Hepatic stellate cell (primary cell): ENCODE measurements at places on chromosomes 3 and 15.

- DNase-seq = no peak
Observed at GRCh38 chr15:98745179-98745578, 96.8 kb downstream of the IGF1R start.

DNA sequence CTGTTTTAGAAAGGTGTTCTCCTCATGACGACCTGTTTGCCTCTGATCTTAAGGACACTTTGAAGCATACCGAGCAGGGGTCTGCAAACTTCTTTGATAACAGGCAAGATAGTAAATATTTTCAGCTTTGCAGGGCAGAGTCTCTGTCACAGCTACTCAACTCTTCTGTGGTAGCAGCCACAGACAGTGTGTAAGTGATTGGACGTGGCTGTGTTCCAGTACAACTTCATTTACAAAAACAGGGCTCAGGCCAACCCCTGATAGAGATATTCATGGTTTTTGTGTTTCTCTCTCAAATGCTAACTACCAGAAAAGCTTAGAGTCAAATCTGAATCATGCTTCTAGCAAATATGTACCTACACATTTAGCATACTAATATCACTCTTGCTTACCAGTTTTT lies 51.5 kb downstream of the TGFBR2 start:
- no peak for DNase-seq

GRCh38 chr3:133441867-133442270 lies 42.0 kb downstream of the BFSP2 start:
- DNase-seq = no peak

DNA sequence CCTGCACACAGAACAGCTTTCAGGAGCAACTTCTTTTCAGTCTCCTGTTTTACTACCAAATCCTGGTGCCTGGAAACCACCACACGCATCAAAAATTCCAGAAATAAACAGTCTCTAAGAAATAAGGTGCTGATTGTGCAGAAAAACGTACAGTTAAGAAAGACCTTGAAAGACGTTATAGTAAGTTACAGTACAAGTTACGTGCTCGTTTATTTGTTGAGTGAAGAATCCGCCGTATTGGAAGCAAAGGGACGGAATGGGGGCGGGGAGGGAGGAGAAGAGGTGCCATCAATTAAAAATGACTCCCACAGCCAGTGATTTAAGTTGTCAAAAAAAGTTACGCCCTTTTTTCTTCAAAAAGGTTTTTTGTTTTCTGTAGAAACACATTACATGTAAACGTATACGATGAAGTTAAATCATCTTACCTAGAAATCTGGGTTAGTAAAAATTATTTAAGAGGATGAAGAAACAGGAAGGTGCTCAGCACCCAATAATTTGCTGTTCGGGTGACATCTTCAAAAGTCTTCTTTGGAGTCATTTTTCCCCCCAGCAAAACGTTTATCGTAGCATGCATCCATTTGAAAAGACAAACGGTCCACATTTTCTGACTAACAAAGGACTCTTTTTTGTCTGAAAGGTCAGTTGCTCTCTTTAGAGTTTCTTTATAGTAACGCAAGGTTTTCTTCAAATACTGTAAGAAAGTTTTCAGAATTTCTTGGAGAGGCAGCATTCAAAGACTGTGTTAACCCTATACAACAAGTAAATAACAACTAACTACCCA lies 782 bp upstream of the UACA start:
- no peak for DNase-seq

GRCh38 chr3:179589143-179589542 lies 15.3 kb downstream of the MRPL47 start:
- DNase-seq = peak; percentile 4

DNA sequence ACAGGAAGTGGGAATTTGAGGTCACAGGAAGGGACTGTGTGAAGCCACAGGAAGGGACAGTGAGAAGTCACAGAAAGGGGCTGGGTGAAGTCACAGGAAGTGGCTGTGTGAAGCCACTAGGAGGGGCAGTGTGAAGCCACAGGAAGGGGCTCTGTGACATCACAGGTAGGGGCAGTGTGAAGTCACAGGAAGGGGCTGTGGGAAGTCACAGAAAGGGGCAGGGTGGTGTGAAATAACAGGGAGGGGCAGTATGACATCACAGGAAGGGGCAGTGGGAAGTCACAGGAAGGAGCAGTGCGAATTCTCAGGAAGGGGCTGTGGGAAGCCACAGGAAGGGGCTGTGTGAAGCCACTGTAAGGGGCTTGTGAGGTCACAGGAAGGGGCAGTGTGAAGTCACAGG lies 35.8 kb downstream of the GASK1A start:
- no peak for DNase-seq

DNA sequence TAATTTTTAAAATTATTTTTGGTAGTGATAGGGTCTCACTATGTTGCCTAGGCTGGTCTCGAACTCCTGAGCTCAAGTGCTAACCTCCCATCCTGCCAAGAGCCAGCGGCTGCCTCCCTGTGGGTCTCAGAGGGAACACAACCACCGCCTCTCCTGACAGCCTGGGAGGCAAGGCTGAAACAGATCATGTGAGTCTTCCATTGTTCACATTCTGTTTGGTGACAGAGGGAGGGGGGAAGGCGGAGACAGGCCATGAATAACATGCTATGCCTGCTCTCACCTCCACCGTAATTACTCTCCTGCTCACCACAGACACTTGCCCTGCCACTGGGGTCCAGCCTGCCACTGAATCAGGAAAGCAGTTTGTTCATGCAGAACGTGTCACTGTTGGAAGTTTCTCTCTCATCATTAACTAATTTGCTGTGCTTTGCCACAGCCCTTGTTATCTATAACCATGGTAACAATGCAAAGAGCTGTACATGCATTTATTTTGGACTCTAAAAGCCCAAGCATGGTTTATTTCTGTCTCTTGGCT lies 78.4 kb upstream of the RASGRF1 start:
- no peak for DNase-seq

DNA sequence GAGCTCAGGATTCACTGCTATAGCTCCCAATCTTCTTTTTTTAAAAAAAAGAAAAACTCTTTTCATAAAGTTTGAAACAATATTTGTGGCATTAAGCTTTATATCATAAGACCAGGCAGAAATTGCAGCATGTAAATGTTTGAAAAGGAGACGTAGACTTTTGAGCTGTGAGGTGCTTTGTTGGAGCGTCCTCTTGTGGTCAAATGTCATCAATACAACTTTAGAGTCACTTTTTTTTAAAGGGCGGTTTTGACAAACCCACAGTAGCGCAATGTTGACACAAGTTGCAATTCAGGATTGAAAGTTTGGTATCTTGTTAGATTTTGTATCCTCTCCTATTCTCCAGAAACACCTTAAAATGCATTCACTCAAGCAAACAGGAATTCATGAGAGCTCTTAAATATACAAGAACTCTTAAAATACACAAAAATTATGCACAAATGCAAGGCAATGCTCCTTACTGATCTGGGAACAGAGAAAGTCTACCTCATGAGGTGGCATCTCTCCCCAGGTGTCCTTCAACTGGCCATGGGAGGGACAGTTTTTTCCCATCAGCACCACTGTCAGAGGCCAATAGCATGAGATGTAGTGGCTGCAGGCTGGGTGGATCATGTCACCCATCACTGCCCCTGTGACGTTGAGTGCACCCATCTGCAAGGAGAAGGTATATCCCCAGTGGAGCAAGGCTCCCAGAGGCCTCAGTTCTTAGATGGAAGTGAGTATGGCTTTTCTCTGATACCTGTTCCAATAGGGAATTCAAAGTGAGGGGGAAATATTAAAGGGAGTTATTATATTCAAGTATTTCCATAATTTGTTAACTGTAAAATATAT lies 70.7 kb downstream of the ANXA2 start:
- DNase-seq = no peak

DNA sequence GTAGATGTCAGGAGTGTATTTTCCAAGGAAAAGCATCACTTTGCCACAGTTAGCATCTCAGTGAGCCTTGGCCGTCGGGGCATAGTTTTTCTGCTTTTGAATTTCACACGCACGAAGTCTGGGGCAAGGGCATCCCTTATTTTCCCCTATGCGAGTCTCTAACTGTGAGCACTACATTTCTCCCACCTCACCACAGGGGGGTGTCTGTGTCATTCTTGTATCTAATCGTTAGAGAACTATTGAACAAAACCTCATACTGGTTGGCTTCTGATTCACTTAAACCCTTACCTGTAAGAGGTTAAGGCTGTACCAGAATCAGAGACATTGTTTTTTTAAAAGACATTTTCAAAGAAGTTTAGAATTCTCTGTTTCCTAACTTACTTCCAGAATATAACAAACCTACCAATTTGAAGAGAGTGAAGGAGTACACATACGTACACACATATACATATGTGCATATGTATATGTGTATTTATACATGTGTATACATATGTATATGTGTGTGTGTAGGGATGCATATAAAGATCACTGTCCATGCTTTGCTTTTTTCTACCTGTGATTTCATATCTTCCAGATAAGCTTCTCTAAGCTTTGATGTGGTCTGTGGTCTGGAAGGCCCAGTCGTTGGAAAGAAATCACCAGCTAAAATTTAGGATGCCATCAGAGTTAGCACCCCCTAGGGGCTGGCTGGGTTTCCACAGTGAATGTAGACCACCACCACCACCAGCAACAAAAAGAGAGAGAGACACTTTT lies 49.4 kb downstream of the MYZAP start:
- DNase-seq = peak; percentile 27

DNA sequence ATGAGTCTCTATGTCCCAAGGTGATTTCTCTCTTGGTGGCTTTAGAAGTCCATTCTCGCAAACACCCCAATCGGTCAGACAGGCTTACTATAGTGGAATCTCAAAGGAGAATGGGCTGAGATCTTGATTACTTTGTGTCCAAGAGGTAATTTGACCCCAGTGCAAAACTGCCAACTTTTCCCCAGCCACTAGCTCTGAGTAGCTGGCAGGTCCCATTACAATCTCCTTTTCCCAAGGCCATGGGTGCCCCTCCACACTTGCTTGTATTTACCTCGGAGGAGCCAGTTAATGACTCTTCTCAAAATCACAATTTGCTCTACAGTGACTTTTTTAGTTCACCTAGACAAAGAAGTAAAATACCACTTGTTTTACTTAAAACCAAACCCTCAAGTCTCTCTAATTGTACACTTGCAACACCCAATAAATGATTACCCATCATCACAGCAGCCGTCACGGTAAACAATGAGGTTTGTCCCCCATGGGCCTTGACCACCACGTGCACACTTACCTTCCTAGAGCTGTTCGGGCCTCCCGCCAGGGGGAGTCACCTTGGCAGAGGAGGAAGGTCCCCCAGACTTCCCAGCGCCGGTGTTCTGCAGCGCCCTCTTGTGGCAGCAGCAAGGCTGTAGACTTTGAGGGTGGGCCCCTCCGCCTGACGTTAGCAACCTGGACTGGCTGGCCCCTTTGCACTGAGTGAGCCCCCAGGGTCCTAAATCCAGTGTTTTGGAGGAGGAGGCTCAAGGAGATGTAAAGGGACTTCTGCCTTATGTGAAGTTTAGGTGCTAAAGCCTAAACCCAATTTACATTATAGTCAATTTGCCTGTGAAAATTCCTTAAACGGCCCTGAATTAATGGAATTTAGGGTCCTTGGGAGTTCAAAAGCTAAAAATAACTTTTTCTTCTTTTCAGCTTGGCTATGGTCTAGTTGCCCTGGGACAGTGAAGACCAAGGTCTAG lies 18.7 kb upstream of the HDAC11 start:
- no peak for DNase-seq

DNA sequence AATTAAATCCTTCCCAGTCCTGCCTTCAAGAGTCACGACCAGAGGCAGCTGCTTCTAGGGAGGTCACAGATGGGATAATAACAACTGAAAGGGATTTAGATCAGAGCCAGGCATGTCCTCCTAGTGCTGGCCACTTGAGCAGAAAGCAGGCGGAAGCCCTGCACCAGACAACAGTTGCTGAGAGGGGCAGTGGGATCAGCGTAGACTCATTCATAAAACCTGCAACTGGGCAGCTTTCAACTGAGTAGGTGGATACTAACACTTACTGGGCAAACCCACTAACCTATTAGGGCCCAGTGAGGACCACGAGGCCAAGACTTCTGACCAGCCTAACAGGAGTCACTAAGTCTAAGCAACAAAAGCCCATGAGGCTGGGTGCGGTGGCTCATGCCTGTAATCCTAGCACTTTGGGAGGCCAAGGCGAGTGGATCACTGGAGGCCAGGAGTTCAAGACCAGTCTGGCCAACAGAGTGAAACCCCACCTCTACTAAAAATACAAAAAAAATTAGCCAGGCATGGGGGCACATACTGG lies 67.0 kb downstream of the DAPK2 start:
- DNase-seq = no peak

- DNase-seq = no peak
Observed at GRCh38 chr15:76894174-76894573, 11.0 kb downstream of the SCAPER start.

DNA sequence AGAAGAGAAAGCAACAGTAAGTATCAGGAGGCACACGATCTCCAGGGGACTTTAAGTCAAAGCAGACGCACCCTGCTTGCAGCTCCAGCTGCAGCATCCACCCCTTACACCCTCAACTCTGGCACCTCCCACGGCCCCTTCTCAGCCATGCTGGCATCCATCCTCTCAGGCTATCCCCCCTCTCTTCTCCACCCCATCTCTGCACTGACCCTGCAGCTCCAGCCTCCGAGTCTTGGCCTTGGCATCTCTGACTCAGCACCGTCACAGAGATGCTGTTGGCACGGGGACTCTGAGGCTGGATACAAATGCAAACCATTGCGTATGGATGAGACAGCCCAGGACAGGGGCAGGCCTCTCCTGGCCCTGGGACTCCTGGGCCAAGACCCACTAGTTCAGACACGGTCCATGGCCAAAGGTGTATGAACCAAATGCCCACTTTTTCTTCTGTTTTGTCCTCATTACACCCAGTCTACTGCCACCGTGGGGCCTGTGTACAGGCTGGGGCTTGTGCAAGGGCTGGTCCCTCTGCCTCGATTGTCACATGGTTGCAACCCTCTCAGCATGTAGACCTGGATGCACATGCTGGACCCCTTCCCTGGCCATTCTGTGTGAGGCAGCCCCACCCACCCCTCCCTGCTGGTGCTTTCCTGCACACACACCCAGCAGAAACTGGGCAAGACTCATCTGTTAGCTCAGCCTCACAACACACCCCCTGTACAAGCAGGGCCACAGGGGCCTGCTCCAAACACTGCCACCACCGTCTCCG lies 18.7 kb upstream of the ZXDC start:
- no peak for DNase-seq

- peak; percentile 3 for DNase-seq
Observed at GRCh38 chr3:121883507-121883906, 10.7 kb upstream of the SLC15A2 start.

DNA sequence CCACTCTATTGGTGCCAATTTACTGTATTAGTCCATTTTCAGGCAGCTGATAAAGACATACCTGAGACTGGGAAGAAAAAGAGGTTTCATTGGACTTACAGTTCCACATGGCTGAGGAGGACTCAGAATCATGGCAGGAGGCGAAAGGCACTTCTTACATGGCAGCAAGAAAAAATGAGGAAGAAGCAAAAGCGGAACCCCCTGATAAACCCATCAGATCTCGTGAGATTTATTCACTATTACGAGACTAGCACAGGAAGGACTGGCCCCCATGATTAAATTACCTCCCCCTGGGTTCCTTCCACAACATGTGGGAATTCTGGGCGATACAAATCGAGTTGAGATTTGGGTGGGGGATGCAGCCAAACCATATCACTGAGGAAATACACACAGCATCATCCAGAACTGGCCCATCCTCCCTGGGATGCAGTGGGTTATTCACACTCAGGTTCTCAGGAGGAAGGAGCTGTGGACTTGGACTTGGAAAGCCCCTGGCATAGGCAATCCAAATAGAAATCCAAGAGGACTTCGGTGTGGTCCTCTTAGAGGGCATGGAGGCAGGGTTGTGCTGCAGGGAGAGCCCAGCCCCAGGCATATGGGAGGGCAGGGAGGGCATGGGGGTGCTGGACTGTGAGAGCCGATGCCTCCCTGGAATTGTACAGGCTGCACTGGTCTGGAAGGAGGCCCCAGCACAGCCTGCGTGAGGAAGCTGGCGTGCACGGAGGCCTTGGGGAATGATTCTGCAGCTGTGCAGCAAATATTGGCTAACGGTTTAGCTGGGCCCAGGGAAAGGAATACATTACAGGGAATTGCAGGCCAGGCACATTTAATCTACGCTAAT lies 62.9 kb downstream of the EFCAB12 start:
- DNase-seq = no peak
